ENCODE measurements at places on chromosomes 11 and 22.

DNA sequence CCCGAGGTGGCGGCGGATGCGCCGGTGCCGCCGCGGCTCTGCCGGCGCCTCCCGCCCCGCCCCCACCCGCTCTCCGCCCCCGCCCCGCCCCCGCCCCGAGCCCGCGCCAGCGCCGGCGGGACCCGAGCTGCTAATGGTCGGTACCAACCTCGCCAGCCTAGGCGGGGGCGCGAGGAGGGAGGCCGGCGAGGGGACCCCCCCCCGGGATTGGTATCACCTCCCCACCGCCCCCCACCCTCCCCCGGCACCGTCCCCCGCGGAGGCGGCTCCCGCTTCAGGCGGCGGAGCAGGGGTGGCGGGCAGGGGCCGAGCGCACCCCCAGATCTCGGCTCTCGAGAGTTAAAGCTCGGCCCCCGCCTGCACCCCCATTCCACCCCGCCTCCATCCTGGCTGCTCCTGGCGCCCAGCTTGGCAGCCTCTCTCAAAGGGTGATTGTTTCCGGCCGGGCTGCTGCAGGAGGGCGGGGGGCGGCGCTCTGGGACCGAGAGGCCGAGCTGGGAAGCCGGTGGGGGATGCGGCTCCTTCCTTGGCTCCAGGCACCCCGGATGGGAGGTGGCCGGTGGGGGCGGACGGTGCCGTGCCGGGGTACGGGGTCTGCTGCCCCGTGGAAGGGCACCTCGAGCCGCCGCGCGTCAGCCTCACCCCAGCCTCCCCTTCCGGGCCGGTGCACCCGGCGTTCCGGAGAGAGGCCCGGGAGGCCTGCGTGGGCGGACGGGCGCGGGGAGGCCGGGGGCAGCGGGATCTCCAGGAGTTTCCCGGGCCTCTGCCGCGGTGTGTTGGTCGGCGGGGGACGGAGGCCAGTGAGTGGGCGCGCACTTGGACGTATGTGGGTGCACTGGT lies at the start of gene B3GAT1:
TSS of gene B3GAT1 (minus strand) at position 40 of the 840 bp plus-strand sequence. CDS start 24,583 bp downstream, outside the sequence.
- no peak for DNase-seq

DNA sequence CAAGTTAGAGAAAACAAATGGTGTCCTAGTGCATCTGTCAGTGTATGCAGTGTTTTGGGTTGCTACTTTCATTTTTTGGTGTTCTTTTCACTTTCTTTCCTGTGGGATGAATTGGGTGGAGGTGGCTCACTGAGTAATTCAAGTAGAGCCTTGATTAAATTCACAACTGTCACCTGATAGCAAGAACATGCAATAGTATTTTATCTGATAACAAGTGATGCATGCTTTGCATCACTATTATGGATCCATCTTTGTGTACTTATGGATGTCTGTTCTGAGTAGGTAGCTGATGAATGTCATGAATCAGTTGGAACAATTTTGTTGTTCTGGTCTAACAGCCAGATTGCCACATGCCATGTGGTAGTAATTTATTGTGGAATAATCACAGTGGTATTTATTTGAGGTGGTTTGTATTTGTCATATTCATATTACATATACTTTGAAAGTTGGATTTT lies 87.5 kb downstream of the DDX10 start:
- DNase-seq = no peak

DNA sequence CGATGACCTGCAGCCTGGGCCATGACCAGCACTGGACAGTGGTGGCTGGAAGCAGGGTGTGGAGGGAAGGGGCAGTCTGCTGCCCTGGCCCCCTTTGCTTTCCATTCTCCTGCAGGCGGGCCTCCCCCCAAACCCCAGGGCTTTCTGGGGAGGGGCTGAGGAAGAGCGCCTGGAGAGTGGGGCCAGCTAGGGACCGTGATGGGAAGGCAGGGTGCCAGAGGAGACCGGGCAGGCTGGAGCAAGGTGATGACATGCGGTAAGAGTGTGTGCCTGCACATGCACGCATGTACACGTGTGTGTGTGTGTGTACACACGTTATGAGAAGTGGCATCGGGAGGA lies 7.8 kb downstream of the OAF start:
- DNase-seq = no peak

DNA sequence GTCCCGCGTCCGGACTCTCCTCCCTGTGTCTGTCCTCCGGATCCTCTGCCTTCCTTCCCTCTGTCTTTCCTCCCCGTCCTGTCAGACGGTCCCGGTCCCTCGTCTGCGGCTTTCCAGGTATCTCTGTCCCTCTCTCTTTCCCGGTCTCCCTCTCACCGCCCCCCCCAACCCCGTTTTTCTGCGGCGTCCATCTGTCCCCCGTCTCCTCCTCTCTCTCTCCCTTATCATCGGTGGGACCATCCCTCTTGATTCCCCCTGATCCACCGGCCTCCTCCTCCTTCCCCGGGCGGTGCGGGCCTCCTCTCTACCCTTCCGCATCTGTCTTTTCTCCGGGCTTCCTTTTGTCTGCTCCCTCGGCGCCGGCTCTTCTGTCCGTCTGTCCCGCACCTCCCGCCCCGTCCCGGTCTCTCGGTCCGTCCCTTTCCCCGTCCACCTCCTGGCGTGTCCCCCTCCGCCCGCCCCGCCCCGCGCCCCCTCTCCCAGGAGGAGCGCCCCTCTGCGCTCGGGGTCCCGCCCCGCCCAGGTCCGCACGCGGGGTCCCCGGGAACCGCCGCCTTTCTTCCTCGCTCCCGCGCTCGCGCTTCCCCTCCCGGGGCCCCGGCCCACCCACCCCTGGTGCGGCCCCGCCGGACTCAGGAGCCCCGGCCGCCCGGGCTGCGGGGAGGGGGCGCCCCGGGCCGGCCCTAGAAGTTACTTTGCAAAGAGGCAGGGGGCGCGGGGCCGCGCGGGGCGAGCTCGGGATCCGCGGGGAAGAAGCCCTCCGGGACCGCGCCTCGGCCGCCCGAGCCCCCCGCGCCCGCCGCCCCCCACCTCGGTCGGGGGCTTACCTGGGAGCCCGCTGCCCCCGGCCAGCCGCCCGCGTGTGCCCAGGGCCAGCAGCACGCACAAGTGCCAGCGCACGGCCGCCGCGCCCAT lies 568 bp downstream of the SCUBE1 start:
- no peak for DNase-seq

DNA sequence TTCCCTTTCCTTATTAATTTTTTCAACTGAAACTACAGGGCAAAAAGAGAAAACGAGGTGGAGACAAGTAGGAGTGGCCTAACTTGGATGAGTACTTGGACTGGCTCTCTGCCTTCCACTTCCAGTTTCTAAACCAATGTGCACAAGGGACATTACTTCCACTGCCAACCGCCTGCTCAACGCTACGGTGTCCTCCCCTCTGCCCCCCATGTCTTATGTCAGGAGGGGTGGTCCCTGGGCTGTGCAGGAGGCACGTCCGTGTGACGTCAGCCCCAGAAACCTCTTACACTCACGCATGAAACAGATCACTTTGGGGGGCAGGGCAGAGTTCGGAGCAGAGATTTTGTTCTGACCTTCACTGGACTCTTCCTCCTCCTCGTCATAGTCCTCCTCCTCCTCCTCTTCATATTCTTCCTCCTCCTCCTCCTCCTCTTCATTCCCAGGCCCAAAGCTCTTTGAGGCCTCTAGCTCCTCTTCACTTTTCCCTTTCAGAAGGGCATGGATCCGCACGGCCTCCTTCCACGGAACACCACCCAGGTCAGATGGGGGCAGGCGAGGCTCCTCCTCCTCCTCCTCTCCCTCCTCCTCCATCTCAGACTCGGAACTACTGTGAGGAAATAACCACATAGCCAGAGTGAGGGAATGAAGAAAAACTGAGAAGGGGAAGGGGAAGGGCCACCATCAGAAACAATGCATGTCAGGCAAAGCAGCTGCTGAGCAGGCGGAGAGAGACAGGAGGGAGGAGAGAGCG lies 57.4 kb upstream of the BID start:
- no peak for DNase-seq

- DNase-seq = no peak
Measured at GRCh38 chr11:128026596-128026995, 560.8 kb downstream of the ETS1 start.

- DNase-seq = peak; percentile 80
Measured at GRCh38 chr11:65884716-65885092, 3.6 kb downstream of the FIBP start.

GRCh38 chr22:36544107-36544620 lies 15.2 kb upstream of the EIF3D start:
- DNase-seq = no peak

DNA sequence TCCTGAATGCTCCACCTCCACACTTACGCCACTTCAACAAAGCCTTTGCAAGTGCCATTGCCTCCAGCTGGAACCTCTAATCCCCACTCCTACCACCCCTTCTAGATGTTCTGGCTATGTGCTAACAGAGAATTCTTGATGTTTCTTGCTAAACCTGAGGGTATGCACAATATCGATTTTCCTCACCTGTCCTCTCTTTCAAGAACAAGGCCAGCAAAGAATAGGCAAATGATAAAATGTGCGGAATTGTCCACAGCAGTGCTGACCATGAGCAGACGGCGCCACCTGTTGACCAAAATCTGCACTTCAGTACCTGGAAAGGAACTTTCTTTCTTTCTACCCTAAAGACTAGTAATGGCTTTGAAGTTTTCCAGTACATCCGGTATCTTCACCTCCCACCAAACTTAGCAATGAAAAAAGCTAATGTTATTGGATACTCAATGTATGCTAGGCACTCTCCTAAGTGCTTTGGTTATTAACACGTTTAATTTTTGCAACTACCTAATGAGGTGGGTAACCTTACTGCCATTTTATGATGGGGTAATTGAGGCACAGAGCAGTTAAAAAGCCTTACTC lies 3.4 kb downstream of the TIMM10 start:
- DNase-seq = peak; percentile 70

GRCh38 chr11:15370495-15371147 lies 255.9 kb downstream of the INSC start:
- no peak for DNase-seq

DNA sequence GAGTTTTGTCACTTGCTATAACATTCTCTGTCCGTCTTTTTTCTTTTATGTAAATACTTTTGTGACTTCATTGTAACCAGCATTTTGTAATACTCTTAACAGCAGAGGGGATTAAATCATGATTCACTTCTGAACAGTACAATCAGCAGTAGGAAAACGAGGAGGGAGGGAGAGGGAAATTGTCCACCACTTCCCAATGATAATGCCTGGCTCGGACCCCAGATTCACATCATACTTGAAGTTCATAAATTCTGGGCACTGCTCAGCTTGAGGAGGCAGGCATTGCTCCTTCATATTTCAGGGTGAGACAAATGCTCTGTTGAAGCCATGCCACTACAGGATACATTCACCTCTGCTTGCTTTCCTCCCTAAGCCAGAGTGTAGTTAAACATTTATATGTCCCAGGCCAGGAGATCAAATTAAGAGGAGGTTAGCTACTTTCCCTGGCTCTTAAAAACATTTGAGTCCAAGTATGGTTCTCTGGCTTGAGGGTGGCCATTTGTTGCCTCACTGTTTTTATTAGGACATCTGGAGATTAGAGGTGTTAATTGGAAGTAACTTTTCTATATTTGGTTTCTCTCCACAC lies 129.0 kb upstream of the LDLRAD3 start:
- DNase-seq = no peak

GRCh38 chr11:10032935-10033334 lies 261.1 kb downstream of the SBF2 start:
- no peak for DNase-seq

DNA sequence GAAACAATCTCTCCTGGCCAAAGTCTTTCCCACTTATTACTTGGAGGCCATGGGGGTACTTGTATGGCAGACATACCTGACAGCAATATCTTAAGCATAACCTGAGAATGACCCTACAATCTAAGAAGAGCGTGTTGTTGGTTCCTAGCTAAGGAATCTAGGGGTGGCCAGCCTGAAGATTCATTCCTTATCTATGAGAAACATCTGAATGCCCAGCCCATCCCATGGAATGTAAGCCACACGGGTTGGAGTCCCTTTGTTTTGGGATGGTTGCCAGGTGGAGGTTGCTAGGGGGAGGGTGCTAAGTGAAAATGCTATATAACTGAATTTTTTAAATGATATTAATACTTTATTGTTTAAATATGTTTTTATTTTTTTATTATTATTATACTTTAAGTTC lies 725.0 kb downstream of the ETS1 start:
- no peak for DNase-seq

DNA sequence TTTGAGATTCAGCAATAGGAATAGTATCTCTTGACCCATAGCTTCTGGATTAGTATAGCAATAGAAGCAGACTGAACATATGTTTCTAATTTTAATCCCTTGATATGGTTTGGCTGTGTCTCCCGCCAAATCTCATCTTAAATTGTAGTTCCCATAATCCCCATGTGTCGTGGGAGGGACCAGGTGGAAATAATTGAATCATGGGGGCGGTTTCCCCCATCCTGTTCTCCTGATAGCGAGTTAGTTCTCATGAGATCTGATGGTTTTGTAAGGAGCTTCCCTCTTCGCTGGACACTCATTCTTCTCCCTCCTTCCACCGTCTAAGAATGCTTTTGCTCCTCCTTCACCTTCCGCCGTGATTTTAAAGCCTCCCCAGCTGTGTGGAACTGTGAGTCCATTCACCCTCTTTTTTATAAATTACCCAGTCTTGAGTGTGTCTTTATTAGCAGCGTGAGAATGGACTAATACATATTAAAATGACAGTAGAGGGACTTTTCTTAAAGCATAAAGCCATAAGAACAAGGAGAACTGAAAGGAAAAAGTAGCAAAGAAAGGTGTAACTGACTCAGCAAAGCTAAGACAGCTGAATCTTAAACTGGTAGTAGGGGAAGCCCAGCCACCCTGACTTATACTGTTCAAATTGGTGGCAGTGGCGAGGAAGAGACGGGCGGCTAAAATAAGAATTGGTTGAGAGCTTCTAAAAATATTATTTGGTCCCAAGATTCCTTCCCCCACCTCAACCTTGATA lies 20.3 kb upstream of the SLN start:
- DNase-seq = no peak

DNA sequence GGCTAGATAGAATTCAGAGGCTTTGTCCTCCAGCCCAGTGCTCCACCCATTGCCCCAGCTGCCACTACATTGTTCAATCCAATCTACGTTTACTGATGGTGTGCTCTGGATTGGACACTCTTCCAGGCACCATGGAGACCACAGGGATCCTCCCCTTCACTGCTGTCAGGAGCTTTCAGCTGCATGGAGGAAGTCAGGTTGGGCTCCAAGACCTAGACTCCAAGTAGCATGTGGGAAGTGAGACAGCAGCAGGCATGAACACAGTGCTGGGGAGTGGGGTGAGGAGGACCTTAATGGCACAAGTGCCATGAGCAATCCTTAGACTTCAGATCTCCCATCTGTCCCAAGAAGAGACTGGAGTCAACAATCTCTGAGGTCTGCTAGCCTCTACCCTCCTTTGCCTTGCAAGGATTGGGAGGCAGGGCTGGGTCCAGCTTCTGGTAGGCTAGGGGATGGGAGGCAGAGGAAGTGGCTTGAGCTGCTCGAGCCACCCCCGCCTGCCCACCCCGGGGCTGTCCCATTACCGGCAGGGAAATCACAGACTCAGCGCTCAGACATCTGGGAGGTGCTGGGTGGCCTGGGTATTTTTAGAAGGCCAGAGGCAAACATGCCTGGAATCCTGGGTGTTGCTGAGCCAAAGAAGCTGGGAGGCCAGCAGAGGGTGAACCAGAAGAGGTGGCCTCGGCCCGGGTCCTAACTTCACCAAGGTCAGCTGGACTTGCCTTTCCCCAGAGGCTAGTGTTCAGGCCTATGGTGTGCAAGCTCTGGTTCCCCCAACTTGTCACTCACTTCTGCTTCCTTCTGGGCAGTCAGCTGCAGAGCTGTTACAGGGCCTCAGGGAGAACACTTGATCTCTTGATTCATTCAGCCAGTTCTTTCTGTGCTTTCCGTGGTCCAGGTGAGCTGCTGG lies 15.2 kb upstream of the FCHSD2 start:
- no peak for DNase-seq

GRCh38 chr22:46040471-46041465 lies 63.8 kb upstream of the WNT7B start:
- DNase-seq = no peak
